ENCODE measurements at places on chromosomes 16 and 17.

DNA sequence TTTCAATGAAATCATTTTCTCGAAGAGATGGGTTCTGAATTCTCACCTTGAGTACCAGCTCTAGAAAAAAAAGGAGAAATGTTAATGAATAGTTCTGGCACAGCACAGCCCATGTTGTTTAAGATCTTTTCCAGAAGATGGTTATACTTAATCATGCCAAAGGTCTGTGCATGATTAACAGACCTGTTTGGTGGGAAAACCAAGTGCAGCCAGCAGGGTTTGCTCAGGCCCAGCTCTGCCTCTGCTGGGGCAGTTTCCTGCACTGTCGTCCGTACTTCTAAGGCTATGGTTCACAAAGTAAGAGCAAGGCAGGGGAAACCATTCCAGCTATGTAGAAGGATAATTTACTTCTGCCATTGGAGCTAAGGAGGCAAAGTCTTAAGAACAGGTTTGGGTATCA is 10.7 kb downstream of the ANKRD40 start:
- no peak overlapping the region for H3K4me3 ChIP-seq
- H3K36me3 ChIP-seq = peaks cover 83% of the 10 kb centered on the region
- no peak for DNase-seq
- H3K4me1 ChIP-seq = peaks cover 9% of the 10 kb centered on the region
- H3K27me3 ChIP-seq = no peaks in the 10 kb centered on the region

DNA sequence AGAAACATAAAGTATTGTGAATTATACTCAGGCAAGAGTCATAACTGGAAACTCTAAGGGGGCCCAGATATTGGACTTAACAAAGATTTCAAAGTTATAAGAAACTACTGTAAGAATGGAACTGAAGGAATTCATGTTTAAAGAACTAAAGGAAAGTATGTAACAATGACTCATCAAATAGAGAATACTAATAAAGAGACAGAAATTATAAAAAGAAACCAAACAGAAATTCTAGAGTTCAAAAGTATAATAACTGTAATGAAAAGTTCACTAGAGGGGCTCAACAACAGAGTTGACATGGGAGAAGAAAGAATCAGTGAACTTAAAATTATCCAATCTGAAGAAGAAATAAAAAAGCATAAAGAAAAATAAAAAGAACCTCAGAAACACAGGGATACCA is 55.4 kb downstream of the ADCY9 start:
- H3K27me3 ChIP-seq = no peaks in the 10 kb centered on the region
- peak overlapping the region; percentile 40 for H3K4me3 ChIP-seq
- H3K27ac ChIP-seq = peak overlapping the region; percentile 88
- H3K4me1 ChIP-seq = peaks cover 31% of the 10 kb centered on the region
- peaks cover 8% of the 10 kb centered on the region for H3K36me3 ChIP-seq

GRCh38 chr16:24540602-24541210 is 1.3 kb downstream of the RBBP6 start:
- H3K36me3 ChIP-seq = peaks cover 49% of the 10 kb centered on the region
- peak; percentile 15 for DNase-seq
- peak overlapping the region; percentile 100 for H3K4me3 ChIP-seq
- H3K4me1 ChIP-seq = peaks cover 33% of the 10 kb centered on the region
- peak overlapping the region; percentile 100 for H3K27ac ChIP-seq

DNA sequence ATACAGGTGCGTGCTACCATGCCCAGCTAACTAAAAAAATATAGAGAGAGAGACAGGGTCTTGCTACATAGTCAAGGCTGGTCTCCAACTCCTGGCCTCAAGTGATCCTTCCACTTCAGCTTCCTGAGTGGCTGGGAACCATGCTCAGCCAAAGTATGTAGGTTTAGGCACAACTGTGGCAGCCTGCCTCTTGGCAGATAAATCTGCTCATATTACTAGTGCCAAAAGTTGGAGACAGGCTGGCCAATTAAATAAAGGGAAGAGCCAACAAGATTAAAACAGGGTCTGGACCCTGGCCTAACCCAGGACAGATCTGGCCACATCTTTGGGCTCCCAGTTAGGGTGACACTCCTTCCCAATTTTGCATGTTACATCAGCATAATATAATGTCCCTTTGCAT is 151.7 kb downstream of the CBLN1 start:
- H3K27ac ChIP-seq = no peak overlapping the region
- no peaks in the 10 kb centered on the region for H3K36me3 ChIP-seq
- no peak overlapping the region for H3K4me3 ChIP-seq

- DNase-seq = no peak
- H3K4me3 ChIP-seq = peak overlapping the region; percentile 58
- H3K27ac ChIP-seq = peak overlapping the region; percentile 93
- H3K27me3 ChIP-seq = no peaks in the 10 kb centered on the region
- H3K36me3 ChIP-seq = no peaks in the 10 kb centered on the region
Observed at GRCh38 chr17:36198831-36199465, 2.4 kb upstream of the CCL3L1 start.

- H3K36me3 ChIP-seq = no peaks in the 10 kb centered on the region
- no peak for DNase-seq
- H3K27me3 ChIP-seq = peaks cover 50% of the 10 kb centered on the region
- H3K4me1 ChIP-seq = no peaks in the 10 kb centered on the region
- H3K27ac ChIP-seq = no peak overlapping the region
Observed at GRCh38 chr17:10311131-10311530, 61.7 kb downstream of the MYH13 start.

DNA sequence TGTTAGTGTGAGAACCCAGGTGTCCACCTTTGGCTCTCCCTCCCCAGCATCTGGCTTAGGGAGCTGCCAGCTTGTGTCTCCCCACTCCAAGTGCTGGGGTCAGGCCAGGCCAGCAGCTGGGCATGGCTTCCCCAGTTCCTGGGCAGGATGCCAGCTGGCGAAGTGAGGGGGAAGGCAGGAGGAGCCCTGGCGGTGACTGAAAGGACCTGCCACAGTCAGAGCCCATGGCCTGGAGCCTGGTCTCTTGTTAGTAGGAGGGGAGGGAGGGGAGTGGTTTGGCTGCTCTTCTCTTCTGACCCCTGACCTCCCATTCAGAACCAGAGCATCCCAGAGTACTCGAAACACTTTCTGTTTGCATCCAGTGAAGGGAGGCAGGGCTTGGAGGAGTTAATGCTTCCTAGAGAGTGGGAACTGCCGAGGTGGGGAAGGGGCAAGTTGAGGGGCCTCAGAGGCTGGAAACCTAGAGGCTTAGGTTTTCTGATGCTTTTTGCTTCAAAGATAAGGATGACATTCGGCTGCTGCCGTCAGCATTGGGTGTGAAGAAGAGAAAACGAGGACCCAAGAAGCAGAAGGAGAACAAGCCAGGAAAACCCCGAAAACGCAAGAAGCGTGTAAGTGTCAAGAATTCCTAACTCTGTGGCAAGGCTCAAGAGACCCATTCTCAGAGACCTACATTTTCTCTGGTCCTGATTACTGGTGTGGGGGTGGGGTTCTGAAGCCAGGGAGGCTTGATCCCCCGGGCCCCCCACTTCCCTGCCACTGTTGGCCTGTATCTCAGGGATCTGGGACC is 772 bp downstream of the CHD3 start:
- no peak for DNase-seq
- H3K27me3 ChIP-seq = no peaks in the 10 kb centered on the region
- peaks cover 55% of the 10 kb centered on the region for H3K36me3 ChIP-seq
- H3K27ac ChIP-seq = no peak overlapping the region
- H3K4me1 ChIP-seq = peaks cover 10% of the 10 kb centered on the region
- H3K4me3 ChIP-seq = no peak overlapping the region

DNA sequence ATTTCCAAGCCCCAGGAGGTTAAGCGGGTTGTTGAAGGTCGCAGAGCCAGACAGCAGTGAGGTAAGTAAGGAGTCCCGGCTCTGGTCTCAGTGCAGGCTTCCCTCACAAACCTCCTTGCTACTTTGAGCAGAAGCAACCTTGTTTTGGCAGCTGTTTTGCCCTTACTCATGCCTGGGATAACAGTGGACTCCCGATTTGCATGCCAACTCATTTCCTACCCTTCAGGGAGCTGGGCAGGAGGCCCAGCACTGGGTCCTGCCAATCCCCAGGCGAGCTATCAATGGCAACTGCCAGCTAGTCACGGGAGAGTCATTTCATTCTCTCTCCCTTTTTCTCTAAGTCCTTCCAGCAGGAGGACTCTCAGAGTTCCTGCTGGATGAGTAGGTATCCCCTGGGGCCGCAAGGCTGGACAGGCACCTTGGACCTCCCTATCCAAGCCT is 72.0 kb upstream of the KSR1 start:
- no peak overlapping the region for H3K27ac ChIP-seq
- H3K4me1 ChIP-seq = peaks cover 3% of the 10 kb centered on the region
- peaks cover 30% of the 10 kb centered on the region for H3K27me3 ChIP-seq
- no peak overlapping the region for H3K4me3 ChIP-seq
- H3K36me3 ChIP-seq = peaks cover 3% of the 10 kb centered on the region

DNA sequence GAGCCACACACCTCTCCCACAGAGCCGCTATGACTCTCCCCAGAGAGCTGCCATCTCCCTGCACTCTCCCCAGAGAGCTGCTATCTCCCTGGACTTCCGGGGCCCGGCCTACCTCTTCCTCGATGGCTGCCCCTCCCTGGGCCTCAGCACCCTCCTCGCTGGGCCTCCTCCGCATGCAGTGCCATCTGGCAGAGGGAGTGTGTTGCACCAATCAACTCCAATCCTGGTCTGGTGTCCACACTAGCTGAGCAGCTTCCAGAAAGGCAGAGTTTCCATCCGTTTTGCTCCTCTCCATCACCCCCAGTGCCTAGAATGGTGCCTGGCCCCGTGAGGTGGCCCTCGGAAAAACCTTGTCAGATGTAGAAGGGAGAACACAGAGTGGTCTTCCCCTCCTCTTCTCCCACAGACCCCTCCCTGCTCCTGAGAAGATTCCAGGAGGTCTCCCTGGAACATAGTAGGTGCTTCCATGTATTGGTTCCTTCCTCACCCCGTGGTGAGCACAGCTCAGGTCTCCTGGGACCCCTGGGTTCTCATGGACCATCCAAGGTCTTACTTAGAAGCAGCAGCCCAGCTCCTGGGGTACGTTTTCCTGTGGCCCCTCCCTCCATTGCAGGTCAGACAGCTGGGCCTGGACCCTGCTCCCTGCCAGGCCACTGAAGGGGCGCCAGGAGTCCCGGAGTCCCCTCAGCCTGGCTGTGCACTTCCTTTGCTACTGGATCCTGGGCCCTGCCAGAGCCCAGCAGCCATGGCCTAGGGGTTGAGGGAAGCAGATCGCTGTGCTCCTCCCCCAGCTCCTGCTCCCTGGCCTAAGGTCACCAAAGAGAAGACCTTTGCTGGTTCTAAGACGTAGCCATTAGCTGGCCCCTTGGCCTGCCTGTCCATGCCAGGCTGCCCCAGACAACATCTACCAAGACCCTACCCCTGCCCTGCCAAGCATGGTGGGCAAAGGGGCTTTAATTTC is 233.8 kb upstream of the GSE1 start:
- H3K36me3 ChIP-seq = no peaks in the 10 kb centered on the region
- no peak for DNase-seq
- H3K27me3 ChIP-seq = peaks cover 61% of the 10 kb centered on the region
- no peaks in the 10 kb centered on the region for H3K4me1 ChIP-seq

All from effector memory CD8-positive, alpha-beta T cell (primary cell).